ENCODE measurements at places on chromosomes 5 and 9.

DNA sequence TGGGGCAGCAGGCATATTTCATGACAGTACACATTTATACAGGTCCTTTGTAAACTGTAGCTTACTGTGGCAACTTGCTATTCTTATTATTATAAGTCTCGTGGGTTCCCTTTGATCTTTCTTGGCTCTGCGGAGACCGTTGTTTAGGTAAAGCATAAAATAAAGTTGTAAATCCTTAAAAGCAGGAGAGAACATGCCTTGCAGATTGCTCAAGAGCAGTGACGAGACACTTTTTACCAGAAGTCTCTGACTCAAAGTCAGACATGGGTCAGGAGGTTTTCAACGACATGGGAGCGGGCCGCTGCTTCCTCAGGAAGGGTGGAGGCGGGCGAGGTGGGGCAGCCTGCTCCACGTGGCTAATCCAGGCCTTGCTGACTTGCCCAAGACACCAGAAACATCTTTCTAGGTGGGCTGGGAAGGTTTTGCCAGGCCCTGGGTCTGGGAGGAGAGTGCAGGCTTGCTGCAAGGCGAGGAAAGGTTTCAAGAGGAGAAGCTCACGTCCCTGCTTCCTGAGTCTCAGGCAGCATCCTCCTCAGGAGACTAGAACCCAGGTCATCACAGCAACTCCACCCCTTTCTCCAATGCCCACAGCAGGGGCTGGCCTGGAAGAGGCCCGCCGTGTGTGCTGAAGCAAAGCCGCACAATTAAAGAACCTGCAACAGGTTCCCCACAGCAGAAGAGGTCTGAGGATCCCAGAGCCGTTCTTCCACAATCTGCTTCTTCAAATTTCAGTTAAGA lies 6.5 kb downstream of the TBC1D2 start:
- DNase-seq = no peak

GRCh38 chr9:87834357-87834756 lies 48.3 kb upstream of the SPATA31E1 start:
- DNase-seq = no peak

DNA sequence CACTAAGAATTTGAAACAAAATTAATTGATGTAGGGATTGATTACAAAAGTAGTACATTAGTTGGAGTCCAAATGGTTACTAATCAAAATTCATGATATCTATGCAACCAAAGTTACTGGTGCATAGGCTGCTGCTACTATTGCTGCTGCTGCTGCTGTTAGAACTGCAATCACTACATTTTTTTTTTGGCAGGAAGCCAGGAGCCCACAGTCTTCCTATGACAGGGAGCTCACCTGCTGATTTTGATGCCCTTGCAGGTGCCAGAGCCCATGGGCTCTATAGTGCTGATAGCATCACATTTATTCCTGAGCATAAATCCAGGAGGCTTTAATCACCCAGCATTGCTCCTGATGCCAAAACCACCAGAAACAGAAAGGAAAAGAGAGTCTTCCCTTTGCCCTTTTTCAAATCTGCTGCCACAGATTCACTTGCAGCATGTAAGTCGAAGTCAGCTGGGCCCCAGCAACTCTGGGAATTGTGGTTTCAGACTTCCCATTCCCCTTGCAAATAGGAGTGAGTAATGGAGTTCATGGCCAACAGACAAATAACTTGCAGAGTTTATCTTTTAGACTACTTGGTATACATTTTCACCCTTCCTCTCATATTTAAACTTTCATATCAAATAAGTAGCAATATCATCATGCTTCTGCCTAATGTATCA lies 17.6 kb downstream of the SLCO6A1 start:
- no peak for DNase-seq

GRCh38 chr5:39942606-39943005 lies 517.8 kb upstream of the DAB2 start:
- DNase-seq = no peak

DNA sequence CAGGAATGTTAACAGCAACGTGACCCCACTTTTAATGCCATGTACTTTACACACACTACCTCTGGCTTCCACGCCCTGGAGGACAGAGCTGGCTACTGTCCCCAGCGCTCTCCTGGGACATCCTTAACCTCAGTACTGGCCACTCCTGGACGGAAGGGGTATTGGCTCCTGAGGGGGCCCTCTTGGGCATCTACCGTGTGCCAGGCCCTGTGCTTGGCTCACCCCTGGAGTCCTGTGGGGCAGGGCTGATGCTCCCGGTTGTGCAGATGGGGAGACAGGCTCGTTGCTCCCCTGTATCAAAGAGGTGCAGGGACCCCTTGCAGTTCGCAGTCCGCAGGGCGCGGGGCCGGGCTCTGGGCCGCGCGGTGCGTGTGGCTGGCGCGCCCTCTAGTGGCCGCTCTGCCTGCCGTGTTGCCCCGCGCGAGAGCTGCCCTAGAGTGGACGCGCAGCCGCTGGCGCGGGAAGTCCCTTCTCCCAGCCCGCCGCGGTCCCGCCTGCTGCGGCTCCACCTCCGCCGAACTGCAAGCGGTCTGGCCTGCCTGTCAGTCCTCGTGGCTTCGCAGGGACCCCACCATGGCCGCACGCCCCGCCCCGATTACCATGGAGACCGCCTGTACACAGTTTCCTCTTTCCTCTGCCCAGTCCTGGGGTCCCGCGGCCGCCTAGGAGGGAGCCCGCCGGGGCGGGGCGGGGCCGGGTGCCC lies at the start of gene WDR38:
TSS of gene WDR38 (plus strand) at position 632 of the 703 bp plus-strand sequence. CDS start 72 bp downstream, outside the sequence.
- peak; percentile 63 for DNase-seq

GRCh38 chr5:72459089-72459661 lies 48.0 kb downstream of the ZNF366 start:
- DNase-seq = no peak

- DNase-seq = peak; percentile 14
Measured at GRCh38 chr9:33719581-33720374, 75.6 kb upstream of the PRSS3 start.

GRCh38 chr5:123520677-123521247 lies 8.8 kb downstream of the CSNK1G3 start:
- DNase-seq = no peak

DNA sequence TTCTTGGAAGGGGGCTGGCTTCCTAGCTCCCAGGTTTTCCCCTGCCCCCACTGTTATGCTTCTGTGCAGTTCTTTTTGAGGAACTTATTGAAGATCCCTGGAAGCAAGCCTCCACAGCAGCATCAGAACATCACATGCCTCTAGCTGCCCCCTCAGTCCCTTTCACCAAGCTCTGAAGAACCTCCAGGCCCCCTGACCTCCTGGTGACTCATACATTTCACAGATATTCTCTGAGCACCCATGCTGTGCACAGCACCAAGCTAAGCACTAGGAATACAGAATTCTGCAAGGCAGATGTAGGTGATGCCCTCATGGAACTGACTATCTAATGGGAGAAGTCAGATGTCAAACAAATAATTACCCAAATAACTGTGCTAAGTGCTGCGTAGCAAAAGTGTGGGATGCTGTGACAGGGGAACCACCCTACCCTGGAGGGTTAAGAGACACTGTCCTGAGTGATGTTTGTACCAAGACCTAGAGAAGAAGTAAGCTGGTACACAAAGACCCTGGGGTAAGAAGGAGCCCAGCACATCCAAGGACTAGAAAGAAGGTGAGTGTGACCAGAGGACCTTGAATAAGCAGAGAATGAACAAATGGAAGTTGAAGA lies 213.7 kb upstream of the NR4A3 start:
- no peak for DNase-seq

- DNase-seq = no peak
Measured at GRCh38 chr5:154559398-154560276, 81.6 kb upstream of the HAND1 start.

- no peak for DNase-seq
Measured at GRCh38 chr9:138115506-138115905, 237.9 kb downstream of the CACNA1B start.

DNA sequence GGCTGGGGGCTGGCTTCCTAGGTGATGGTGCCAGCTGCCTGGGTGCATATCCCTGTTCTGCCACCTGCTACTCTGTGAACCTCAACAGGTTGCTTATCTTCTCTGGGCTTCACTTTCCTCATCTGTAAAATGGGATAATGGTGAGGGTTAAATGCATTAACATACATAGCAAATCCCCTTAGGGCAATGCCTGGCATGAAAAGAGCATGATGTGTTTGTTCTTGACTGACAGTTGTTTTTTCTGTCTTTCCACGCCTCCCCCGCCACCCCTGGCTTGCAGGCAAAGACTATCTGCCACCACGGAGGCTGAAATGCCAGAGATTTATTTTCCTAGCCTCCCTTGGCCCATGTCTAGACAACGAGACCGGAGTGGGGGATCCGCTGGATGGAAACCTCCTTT lies 280.5 kb downstream of the NSG2 start:
- no peak for DNase-seq
